ENCODE measurements at places on chromosomes 13 and 19.

- DNase-seq = no peak
Observed at GRCh38 chr13:111304041-111304544, 16.3 kb upstream of the TEX29 start.

- DNase-seq = no peak
Observed at GRCh38 chr19:39208175-39208795, 4.2 kb upstream of the SYCN start.

GRCh38 chr19:39177736-39178135, 19.0 kb upstream of the NCCRP1 start:
- no peak for DNase-seq

DNA sequence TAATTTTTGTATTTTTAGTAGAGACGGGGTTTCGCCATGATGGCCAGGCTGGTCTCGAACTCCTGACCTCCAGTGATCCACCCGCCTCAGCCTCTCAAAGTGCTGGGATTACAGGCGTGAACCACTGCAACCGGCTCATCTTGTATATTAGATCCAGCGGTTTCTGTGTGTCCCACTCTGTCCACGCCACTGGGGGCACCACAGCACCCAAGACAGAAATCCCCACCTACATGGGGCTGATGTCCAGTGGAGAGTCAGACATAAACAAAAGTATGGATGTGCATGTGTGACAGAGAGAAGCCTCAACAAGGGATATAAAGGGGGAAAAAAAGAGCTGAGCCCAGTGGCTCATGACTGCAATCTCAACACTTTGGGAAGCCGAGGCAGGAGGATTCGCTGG, 65.8 kb upstream of the ADGRE5 start:
- DNase-seq = no peak

GRCh38 chr13:52353193-52353592, 52.8 kb downstream of the THSD1 start:
- no peak for DNase-seq

GRCh38 chr13:103437651-103438050, 371.4 kb upstream of the SLC10A2 start:
- no peak for DNase-seq

GRCh38 chr13:111302045-111302726, 18.3 kb upstream of the TEX29 start:
- no peak for DNase-seq

GRCh38 chr13:50156140-50156539, 140.9 kb downstream of the KCNRG start:
- no peak for DNase-seq

GRCh38 chr13:33945477-33945876, 127.5 kb downstream of the RFC3 start:
- no peak for DNase-seq

DNA sequence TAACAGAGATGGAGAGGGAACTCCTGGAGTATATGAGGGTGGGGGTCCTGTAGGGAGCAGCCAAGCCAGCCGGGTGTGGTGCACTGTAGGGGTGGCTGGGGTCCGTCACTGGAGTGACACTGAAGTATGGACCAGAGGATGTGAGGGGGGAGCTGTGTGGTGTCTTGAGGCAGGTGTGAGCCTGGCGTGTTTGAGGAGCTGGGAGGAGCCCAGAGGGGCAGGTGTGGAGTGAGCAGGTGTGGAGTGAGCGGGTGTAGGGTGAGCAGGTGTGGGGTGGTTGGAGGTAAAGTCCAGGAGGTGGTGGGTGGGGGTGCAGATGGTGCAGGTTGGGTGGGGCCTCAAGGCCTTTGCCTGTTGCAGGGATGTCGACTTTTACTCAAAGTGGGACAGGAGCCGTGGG, 5.9 kb downstream of the B3GNT8 start:
- DNase-seq = no peak

DNA sequence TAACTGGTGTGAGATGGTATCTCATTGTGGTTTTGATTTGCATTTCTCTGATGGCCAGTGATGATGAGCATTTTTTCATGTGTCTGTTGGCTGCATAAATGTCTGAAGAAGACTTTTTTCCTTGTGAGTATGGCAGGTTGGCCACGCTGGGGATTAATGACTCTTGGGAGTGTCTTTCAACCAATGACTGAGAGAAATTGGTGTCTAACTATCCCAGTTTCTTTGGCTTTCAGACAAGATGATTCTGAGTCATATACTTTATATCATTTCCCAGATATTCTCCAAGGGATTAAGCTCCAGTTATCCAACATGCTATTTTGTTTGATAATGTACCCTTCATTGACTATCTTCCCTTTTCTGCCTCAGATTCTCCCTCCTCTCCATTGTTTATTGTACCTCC, 35.5 kb upstream of the CSNK1A1L start:
- DNase-seq = no peak

- no peak for DNase-seq
Observed at GRCh38 chr13:112965573-112966115, 3.4 kb upstream of the MCF2L start.

DNA sequence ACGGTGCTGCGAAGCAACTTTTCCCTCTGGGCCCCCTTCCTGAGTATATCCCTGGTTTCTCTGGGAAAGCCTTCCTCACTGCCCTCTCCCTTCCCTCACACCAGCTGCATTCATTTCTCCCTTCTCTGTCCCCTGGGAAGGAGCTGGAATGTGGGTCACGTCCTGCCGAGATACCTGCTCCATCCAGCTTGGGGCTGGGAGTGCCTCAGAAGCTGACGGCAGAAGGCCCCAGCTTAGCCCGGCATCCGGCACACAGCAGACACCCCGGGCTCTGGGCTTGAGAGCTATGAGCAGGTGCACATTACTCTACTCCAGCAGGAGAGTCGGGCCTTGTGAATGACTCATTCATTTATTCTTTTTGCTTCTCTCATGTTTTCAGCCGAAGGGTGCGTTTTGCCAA, 170.6 kb downstream of the TEX29 start:
- DNase-seq = no peak

- DNase-seq = no peak
Observed at GRCh38 chr13:88223958-88224357, 552.8 kb downstream of the SLITRK5 start.

DNA sequence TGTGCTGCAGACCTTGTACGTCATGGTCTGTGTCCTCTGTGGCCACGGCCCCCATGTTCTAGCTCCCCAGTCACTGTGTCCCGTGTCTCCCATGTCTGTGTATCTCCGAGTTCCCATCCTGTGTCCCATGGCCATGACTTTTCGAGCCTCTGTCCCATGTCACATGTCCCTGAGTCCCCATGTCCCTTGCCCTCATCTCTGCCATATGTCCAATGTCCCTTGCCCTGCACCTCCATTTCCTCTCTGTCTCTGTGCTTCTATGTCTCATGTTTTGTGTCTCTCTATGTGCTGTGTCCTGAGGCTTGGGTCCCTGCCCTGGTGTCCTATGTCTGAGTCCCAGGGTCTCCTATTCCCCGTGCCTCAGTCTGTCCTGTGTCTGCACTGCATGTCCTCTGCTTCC, 2.0 kb downstream of the ATP4A start:
- no peak for DNase-seq

- no peak for DNase-seq
Observed at GRCh38 chr19:36265856-36266374, 51.0 kb downstream of the ZNF146 start.

DNA sequence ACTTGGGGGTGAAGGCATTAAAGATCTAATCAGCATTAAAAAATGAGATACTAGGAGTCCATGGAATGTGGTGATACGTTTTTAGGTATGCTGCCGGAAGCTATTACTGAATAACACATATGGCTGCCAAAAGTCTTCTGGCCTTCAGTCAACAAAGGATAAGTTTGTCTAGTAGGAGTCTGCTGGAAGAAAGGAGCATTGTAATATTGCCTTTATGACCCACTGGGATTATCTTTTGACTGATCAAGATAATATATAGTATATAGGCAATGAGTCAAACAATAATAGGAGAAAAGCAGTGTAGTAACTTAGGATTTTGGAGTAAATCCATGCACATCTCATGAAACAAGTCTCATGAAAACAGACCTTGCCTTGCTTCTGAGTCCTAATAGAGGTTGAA, 295.4 kb downstream of the SLITRK6 start:
- no peak for DNase-seq

- DNase-seq = no peak
Observed at GRCh38 chr19:47521473-47522180, 6.8 kb upstream of the NAPA start.

DNA sequence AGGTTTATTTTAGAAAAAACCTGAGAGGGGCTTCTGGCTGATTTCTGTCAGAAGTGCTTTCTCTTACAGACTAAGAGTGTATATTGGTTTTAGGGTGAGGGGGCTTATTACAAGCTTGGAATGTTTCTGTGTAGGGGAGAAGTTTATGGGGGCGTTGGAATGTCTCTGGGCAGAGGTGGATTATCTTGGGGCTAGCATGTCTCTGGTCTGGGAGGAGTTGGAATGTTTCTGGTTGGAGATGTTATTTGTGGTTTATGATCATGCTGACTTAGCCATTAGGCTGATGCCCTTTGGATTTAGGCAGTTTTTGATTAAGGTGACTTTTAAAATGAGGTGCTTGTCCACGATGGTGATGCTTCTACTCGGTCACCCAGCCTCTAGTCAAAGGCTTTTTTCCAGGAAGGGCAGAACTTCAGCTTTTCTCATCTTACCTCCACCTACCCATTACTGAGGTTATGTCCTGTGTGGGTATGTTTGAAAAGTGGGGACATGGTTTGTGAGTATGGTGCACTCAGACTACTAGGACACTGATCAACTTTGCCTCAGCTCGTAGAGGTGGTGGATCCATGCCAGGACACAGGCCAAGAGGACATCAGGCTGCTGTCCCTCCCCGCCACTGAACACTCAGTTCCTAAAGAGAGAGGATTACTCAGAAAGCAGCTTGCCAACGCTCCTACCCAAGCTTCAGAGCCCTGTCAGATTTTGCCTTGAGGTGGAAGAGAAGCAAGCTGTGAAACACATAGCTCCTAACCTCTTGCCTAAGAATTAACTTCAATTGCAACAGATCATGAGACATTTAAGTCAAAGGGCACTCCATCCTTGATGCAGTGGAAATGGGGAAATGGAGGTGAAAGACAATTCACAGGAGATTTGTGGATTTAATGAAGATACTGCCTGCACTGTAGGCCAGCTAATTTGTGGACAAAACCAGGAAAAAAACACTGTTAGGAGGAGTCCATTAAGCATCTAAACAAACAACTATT, 63.6 kb downstream of the ZNF44 start:
- no peak for DNase-seq

- no peak for DNase-seq
Observed at GRCh38 chr19:35911173-35911572, 3.1 kb upstream of the TYROBP start.

DNA sequence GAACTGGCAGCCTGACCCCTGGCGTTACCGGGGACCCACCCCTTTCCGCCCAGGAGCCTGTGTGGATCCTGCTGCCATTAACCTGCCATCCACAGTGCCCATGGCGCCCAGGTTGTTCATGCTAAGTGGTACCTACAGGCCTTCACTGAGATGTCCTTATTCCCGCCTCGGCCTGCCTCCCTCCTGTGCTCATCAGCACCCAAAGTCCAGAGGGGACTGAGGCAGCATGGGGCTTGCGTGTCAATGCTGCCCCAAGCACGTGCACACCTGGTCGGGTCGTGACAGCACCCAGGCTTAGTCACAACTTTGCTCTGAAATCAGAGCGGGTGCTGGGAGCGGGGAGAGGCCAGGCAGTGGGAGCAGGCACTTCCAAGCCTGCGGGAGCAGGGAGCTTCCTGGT, 3.7 kb upstream of the INTS6 start:
- DNase-seq = no peak

- no peak for DNase-seq
Observed at GRCh38 chr13:44605721-44606120, 29.6 kb upstream of the TSC22D1 start.

- no peak for DNase-seq
Observed at GRCh38 chr19:10966809-10967208, 6.0 kb downstream of the SMARCA4 start.

DNA sequence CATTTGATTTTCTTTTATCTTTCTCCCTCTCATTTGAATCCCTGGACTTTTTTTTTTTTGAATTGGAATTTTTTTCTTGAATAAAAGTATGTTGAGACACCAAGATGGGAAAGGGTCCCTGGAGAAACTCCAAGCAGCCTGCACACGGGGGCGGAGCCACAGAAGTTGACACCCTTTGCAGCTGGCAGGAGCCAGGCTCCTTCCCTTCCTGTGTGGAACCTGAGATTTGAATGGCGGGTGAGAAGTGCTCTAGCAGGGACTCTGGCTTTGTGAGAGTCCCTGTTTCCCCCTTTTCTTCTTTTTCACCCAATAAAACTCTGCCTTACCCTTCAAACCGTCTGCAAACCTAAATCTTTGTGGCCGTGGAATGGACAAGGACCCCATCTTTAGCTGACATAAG, 1381.0 kb upstream of the MIR17HG start:
- no peak for DNase-seq

Data from activated CD8-positive, alpha-beta memory T cell treated with anti-CD3 and anti-CD28 coated beads for 1 hour (primary cell).